Brain microvascular endothelial cell (primary cell): ENCODE measurements at places on chromosomes 2 and 18.

DNA sequence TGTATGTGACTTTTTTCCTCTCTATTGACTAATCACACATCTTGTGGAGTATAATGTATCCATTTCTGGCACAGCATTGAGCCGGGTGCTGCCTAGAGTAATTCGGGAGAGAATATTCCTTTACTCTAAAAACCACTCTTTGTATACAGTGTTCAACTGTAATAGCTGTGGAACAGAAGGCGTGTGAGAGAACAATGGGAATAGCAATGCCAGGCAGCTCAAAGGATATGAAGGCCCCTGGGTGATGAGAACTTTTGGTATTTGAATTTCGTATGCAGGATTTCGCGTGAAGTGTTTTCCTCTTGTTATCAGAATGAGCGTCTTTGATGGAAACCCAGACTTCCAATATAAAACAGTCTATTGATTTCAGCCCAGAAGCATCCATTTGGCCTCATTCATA lies 84.6 kb upstream of the MAP3K20 start:
- DNase-seq = no peak

GRCh38 chr2:170073288-170073687 lies 104.7 kb upstream of the MYO3B start:
- peak; percentile 62 for DNase-seq

DNA sequence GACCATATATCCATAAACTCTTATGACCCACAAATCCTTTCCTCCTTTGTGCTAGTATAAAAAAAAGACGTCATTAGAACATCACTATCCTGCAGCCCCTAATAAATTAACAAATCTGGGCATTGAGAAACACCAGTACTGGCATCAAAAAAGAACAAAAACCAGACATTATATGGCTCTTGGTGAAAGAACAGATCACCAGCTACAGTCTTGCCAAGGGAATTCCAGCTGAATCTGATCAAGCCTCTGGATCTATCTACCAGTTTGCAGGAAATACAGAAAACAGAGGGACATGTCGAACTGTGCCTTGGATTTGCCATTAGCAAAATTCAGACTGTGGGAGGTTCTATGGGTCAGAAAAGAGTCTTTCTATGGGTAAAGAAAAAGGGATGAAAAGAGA lies 93.7 kb upstream of the DDX18 start:
- no peak for DNase-seq

GRCh38 chr2:120677696-120678247 lies 57.9 kb upstream of the GLI2 start:
- no peak for DNase-seq

DNA sequence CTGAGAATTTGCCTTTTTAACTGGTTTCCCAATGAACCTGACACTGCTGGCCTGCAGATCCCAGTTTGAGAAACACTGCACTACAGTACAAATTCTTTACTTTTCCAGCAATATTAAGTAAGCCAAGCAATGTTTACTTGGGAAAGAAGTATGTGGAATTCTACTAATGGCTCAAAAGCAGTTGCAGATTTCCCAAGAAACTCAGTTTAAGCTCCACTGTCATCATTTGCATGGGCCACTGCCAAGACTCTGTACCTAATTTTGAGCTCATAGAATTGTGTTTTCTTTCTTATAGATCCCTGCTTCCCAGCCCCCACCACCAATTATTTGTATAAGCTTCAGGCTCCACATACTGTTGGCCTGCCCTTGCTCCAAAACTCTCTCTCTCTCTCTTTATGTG lies 676.1 kb downstream of the RNF144A start:
- DNase-seq = no peak

DNA sequence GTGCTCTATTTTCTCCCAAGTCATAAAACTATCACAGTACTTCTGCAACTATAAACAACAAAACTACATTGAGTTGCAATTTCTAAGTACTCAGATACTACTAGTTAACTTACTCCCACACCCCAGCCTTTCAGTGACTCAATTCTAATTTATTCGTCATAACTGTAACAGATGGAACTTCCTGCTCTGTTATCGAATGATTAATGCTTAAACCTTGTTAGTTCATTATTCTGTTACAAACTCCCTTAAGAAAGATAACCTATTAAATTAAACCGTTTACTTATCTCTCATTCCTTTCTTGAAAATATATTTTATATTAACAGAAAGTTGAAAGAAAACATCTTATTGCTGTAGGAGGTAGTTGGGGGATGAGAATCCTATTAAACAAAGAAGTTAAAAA lies 17.0 kb downstream of the TNFAIP6 start:
- DNase-seq = peak; percentile 68

DNA sequence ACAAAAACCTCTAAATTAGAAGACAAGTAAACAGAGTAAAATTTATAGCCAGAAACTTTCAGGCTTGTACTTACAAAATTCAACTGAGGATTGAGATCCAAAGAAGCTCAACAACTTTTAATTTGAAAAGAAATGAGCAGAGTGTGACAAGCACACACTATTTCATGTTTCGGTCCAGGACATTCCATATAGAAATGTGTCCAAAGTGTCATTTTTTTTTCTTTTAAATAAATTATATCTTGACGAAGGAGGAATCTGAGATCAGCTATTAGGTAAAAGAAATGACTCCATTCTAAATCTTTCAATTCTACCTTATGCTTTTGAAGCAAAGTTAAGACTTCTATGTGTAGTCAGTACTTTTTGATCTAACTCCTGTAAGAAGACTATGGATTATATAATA lies 4.6 kb downstream of the FN1 start:
- DNase-seq = no peak

DNA sequence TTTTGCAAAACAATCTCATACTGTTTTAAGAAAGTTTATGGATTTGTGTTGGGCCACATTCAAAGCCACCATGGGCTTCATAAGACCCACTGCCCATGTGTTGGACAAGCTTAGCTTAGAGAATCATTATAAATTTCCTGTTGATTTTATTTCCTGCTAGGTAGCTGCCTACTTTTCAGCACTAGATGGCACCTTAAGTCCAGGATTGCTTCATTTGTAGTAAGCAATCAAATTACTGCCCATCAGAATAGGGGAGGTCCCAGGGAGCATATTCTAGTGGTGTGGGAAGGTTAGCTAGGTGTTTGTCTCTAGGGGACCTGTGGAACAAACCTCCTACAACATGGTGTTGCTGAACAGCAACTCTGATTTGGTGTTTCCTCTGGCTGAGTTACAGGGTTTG lies 11.0 kb upstream of the DCDC2C start:
- peak; percentile 32 for DNase-seq

DNA sequence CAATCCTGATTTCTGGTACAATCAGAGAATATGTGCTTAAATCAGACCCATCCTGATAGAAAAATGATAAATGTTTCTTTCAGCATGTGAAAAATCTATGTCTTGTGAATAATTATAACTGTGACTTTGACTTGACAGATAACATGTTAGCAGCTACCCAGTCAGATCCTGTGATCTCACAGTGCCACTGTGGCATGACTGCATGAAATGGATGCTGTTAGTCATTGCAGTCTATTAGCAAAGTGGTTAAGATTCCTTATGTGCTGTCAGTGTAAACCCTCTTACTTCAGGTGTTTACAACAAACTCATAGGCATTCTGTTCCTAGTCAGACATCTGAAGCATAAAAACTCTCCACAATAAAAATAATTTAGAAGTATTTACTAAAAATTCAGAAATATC lies 244.6 kb upstream of the RND3 start:
- DNase-seq = peak; percentile 47

- DNase-seq = no peak
Measured at GRCh38 chr2:146077156-146077555, 1557.2 kb upstream of the ZEB2 start.

DNA sequence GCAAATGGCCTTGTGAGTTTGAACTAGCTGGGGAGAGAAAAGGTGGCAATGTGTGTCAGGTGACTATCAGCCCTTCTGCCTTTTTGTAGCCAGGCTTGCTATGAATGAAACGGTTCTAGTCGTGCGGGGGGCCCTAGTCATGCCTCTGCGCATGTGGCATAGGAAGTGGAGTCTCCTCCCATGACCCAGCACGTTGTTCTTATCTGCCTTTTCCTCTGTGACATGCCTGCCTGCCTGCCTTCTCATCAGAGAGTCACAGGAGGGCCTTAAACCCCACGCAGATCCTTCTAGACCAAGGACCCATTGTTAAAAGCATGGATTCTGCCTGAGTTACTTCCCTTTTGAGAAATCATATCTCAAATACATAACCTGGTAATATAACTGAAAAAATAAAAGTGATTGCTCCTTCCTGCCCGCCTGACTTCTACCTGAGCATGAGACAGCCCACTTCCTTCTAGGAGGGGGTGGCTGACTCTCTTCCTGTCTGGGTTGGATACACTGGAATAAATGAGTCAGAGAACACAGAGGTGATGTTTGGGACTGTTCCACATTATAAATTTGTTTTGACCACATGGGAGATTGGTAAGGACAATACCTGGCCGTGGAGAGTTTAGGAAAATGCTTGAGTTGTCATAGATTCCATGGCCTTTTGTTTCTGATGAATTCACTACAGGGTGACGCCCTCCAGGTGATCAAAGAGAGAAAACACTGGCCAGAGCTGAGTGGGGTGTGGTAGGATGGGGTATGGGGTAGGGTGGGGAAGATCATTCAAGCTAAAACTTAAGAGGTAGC lies 49.8 kb downstream of the FBLN7 start:
- DNase-seq = no peak

DNA sequence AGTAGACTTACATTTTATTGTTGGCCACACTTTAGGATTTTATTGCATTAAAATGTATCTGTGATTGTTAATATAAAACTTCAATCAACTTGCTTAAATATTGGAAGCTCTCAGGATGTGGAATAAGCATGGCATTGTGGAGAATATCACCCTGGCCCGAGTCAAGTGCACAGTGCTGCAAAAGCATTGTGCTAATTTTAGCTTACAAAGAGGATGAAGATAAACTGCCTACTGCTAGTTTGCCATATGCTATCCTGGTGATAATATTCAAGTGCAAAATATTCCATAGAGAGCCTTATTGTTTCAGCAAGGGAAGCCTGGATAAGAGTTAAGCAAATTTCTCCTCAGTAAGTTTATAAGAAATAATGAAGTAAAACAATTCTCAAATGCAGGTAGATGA lies 54.5 kb downstream of the MEIS1 start:
- no peak for DNase-seq

- DNase-seq = peak; percentile 87
Measured at GRCh38 chr2:160269803-160270570, 69.9 kb upstream of the ITGB6 start.

GRCh38 chr2:170139276-170139967 lies 38.5 kb upstream of the MYO3B start:
- DNase-seq = no peak

- DNase-seq = no peak
Measured at GRCh38 chr18:32730620-32731091, 42.2 kb downstream of the KLHL14 start.

DNA sequence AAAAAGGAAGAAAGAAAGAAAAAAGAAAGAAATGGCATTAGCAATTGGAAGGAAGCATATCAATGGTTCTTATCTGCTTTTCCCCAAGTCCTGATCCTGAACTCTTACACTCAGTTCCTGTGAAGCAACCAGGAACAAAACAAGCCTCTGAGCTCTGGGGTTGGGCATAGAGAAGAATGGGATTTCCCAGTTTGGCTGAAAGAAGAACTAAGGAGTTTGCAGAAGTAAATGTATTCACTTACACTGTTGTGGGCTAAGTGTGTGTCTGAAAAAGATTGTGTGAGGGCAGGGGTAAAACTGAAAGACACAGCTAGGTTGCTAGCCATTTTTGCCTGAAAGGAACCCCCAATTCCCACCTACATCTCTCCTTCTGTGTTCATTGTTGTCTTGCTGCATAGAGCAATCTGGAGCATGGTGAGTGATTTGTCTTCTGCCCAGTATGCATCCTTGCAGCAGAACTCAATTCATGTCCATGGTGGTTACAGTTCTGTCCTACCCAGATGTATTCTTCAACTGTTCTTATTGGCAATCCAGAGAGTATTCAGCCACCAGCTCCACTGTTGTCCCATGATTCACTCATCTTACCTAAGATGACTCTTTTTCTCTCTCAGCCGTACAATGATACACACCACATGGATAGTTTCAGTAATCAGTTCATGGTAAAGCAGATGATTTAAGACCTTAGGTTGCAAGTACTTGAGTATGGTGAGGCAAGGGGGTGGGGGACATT lies 348.7 kb downstream of the ARHGAP15 start:
- DNase-seq = no peak

DNA sequence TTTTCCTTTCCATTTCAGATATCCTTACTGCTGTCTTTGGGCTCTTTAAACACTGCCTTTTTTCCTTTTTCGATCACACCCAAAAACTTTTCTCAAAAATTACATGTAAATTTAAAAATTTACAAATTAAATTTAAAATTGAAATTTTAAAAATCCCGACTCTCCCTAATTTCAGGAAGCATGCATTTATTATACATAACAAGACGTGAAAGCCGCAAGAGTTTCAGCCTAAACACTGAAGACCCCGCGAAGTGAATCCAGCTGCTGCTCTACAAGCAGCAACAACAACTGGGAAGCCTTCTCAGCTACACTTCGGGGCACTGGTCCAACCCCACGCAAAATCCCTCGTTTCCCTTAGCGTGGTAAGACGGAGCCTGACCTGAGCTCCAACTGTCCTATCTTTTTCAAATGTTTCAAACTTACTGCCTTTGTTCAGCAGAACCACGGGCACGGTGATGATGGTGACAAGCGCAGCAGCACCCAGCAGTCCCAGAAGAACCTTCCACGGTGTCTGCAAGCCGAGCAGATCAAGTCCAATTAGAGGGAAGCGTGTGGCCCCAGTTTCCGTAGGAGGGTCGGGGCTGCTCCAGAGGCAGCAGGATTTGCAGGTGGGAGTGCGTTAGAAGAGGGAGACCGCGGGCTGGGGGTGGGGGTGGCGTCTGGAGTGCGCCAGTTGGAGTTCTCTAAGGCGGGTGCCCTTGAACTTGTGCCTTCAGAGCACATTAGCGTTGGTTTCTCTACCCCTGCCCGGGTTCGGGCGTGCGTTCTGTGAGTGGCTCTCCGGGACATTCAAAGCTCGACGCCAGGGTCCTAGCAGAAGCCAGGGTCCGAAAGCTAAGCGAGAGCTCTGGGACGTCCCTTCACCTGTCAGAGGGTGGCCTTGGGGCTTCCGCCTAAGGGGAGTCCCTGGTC lies 783 bp downstream of the DPP4 start:
- no peak for DNase-seq

DNA sequence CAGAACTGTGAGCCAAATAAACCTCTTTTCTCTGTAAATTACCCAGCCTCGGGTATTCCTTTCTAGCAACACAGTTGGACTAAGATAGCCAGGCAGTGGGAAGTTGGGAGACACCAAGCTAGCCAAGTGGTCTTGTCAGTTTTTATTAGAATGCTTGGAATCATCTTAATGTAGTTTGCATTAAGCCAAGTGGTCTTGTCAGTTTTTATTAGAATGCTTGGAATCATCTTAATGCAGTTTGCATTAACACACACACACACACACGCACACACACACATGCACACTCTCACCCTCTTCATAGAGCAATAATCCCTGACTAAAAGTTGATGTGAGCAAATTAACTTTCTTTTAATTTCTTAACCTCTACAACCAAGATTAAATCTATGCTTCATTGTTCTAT lies 151.5 kb downstream of the VAPA start:
- DNase-seq = no peak
